Mesenteric fat pad (tissue), 1 donor: ENCODE measurements at places on chromosomes 13 and 19. TPM values are rescaled to one million over a fixed set of nuclear protein-coding genes. Genes with fewer than 3 reads are reported as not detected.

LILRA5 gene
- 23.0 TPM for total RNA-seq

KLK8 gene
- not detected for total RNA-seq

GRCh38 chr13:49412749-49413148 is 31.1 kb downstream of the CAB39L start:
- no peak for DNase-seq

- no peak for DNase-seq
Measured at GRCh38 chr19:44851427-44851826, 5.3 kb downstream of the NECTIN2 start.

- DNase-seq = no peak
Measured at GRCh38 chr19:33621065-33621785, 528 bp upstream of the CHST8 start.

LHB gene
- not detected for total RNA-seq

- DNase-seq = no peak
Measured at GRCh38 chr13:66369666-66370065, 860.5 kb downstream of the PCDH9 start.

- no peak for DNase-seq
Measured at GRCh38 chr19:21947775-21948174, 63.0 kb downstream of the ZNF208 start.

GRCh38 chr19:19205416-19206410 is 2.5 kb upstream of the NR2C2AP start:
- no peak for DNase-seq

DNA sequence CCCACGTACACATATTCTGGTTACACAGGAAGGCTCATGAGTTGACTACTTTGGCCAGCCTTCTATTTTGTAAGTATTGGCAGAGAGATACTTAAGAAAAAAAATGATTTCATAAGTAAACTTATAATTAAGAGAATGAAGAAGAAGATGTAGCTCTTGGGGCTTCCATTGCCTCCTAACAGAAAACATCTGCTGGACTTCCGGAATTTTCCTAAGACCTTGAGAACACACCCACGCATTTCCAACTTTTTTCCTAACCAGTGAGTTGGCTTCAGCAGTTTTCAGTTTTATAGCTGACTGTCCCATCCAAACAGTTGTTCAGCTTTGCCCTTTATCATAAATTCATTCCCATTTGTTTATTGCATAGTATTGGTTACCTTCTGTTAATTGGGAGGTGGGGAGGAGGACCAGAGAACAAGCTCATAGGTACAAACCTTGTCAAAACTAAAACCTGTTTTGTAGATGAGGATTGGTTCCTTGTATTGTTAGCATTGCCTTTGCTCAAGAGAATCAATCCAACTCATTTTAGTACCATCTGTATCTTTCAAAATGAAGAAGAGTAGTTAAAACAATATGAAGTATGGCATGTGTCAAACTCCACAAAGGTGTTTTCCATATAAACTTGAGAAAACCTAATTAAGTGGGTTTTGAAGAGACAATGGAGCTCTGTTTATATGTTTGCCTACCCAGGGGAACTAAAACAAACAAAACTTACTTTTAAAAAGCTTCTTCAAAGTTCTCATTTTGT is 93.9 kb downstream of the COL4A2 start:
- DNase-seq = no peak

ZNF814 gene
- total RNA-seq = 19.7 TPM

NLRP11 gene
- not detected for total RNA-seq

DNA sequence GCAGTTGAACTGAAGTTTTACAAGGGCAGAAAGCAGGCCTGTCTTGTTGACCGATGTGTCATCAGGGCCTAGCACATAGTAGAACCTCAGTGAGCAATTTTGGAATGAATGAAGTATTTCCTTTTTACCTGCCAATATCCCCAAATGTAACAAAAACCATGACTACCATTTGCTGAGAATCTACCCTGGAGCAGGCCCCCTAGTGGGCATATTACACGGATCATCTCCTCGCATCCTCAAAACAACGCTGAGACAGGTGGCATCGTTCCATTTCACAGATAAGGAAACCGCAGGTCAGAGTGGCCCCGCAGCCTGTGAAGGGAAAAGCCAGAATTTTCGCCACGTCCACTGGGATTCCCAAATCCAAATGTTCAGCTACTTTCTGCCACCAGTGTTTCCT is 77.9 kb downstream of the CACNA1A start:
- DNase-seq = no peak

AKAP8 gene
- total RNA-seq = 38.3 TPM

DNA sequence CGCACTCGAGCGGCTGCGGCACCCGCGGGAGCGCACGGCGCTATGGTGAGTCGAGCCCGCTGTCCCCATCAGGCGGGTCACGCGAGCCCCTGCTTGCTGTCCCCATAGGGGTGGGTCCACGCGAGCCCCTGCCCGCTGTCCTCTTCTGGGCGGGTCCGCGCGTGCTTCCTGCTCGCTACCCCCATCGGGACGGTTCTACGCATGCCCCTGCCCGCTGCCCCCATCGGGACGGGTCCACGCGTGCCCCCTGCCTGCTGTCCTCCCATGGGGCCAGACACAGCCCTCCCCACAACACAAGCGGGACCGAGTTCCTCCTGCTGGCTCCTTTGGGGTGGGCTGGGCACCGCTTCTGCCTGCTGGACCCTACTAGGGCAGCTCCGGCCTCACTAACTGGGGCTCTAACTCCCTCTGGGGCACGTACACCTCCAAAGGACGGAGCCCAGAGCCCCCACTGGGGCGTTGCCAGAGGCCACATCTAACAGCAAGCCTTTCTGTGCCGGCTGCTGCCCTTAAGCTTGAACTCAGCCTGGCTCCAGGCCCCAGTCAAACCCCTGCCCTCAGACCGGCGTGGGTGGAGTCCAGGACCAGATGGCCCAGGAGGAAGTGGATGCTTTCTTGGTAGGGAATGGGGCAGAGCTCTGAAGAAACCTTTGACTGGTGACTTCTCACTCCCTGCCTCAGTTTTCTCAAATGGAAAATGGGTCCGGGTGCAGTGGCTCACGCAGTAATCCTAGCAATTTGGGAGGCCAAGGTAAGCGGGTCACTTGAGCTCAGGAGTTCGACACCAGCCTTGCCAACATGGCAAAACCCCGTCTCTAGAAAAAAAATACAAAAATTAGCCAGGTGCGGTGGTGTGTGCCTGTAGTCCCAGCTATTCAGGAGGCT is 722 bp downstream of the COLGALT1 start:
- DNase-seq = no peak
